Activated T-cell treated with anti-CD3 and anti-CD28 coated beads for 4 hours (primary cell): ENCODE measurements at places on chromosomes 1 and 21.

DNA sequence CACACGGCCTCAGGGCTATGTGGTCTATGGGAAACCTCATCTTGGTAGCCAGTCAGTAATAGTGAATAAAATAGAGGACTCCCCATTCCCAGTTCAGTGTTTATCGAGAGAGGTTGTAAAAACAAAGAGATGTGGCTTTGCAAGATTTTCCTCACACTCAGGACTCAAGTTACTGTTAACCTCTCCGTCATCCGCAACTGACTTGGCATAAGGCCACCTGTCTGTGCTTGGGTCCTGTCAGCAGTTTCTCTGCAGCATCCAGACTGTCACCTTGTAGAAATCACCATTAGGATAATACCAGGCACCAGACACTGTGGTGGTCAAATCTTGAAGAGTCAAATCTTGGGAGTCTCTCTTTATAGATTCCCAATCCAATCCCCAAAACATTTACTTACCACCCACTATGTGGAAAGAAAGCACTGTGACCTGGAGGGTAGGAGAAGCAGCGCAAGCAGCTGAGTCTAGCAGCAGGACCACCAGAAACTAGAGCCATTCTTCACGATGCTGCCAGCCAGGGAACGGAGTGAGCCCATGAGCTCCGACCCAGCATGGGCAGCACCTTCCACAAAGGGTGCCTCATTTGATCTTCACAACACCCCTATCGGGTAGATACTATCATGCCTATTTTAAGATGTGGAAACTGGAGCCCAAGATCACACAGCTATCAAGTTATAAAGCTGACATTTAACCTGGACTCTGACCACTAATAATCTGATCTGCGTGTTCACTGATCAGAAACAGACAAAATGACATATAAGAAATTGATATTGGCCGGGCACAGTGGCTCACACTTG lies 5.6 kb upstream of the GPR25 start:
- DNase-seq, result no peak

DNA sequence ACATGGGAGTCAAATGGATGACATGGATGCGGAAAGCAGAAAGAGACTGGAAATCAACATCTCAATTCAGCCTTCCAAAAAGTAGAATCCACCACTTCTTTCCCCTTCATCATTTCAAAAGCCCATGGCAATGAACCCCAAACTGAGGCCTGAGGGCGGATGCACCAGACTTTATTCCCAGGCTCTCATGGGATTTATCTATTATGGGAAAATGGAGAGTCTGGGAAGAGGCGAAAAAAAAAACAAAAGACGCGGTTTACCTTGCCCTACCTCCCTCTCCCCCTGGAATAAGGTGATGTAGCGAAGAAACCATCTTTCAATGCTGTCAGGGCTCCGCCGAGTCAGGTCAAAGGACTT lies 624 bp downstream of the KIFAP3 start:
- no peak for DNase-seq

- no peak for DNase-seq
Observed at GRCh38 chr21:29870814-29871213, 69.0 kb downstream of the GRIK1 start.

- DNase-seq, result no peak
Observed at GRCh38 chr1:89719502-89720306, 86.8 kb downstream of the LRRC8C start.

DNA sequence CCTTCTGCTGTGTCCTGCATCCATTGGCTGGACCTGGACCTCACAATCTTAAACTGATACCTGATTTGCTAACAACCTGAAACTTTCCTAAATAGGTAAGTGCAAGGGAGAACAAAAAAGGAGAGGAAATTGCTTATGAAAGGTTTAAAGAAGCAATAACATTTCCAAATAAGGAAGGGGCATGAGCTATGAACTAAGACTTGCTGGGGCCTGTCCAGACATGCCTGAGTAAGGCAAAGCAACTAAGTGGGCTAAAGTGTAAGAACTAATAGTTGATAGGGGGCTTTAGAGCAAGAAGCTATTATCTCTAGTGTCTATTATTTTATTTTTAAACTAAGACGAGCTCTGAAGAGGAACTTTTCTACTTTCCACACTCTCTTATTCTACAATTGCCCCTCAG lies 11.6 kb downstream of the JMJD4 start:
- DNase-seq, result no peak

GRCh38 chr21:41483415-41483814 lies 24.5 kb downstream of the TMPRSS2 start:
- no peak for DNase-seq

DNA sequence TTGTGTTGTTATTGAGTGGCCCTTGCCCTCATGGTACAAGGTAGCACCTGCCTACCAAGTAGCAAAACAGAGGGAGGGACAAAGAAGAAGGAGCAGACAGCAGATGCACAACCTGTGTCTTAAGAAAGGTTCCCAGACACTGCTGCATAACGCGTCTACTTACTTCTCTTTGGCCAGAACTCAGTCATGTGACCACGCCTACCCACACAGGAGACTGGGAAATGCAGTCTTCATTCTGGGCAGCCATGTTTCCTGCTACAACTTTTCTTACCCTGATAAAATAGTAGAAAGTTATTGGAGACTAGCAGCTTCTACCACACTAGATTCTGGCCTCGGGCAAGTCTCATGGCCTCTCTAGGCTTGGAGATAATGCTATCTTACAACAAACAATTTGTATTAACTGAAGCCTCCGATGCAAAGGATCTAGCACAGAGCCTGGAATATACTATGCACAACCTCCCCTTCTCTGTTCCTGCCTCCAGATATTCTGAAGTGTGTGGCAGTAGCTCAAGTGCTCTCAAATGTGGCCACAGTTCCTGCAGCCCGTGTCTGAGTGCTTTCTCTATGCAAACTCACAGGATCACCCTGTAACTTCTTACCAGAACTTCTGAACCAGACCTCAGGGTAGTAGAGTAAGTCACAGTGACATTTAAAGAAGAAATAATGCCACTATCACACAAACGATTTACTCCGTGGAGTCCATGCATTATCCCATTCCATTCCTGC lies 34.1 kb upstream of the BTG2 start:
- DNase-seq, result peak; percentile 59

DNA sequence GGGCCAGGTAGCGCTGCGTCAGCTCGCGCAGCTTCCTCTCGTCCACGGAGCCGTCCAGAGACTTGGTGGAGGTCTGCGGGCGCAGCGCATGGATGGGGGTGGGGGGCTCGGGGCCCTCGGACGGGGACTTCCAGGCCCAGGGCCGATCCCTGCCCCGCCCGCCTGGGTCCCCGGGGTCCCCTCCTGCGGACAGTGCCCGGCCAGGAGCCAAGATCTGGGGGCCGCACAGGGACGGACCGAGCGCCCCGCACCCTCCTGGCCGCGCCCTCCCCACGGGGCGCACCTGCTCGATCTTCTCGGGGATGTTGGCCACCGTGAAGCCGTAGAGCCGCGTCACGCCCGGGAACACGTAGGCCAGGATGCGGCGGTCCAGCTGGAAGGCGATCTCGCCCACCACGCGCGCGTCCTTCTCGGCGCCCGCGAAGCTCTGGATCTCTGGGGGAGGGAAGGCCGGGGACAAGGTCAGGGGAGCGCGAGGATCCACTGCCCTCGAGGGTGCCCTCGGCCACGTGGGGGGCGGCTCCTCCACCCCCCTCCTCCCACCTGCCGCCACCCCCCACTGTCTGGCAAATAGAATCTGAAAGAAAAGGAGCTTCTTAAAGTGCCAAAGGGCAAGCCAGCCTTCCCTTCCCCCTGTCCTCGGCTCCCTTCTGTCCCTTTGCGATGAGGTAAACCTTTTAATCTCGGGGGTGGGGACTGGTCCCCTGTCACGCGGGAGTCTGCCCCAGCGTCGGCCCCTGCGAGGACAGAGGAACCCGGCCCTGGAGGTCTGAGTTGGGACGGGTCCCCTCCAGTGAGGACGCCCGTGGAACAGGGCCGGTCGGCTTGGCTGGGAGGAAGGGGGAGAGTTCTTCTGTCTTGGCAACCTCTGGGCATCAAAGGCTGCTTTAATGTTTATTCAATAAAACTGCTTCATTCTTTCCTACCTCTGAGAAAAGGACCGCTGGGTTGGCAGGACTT lies 6.5 kb upstream of the FTCD start:
- no peak for DNase-seq
